Fibroblast of lung (primary cell): ENCODE measurements at places on chromosomes 2 and 18. TPM values are rescaled to one million over a fixed set of nuclear protein-coding genes. Genes with fewer than 3 reads are reported as not detected.
A peak's percentile ranks its signal among the peaks of the same experiment; 100 is the strongest.

GRCh38 chr2:26614216-26615138 is 26.7 kb downstream of the CIB4 start:
- DNase-seq, result no peak

- DNase-seq, result no peak
Observed at GRCh38 chr18:58124475-58124874, 80.4 kb downstream of the NEDD4L start.

DNA sequence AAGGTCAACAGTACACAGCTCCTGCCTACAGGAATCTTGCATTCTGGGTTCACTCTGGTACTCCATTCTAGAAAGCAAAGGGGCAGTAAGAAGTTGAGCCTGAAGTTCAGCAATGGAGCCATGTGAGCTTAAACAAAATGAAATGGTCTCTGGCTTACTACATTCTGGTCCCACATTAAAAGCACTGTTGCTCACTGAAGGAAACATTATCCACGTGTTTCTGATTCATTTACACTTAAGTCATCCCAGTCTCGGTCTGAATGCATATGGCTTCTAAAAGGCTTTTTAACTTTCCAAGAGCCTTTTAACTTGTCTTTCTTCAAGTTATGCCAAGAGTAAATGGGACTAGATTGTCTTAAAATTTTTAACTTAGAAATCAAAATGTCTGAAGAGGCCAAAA is 177.8 kb downstream of the LNPK start:
- DNase-seq, result no peak

DNA sequence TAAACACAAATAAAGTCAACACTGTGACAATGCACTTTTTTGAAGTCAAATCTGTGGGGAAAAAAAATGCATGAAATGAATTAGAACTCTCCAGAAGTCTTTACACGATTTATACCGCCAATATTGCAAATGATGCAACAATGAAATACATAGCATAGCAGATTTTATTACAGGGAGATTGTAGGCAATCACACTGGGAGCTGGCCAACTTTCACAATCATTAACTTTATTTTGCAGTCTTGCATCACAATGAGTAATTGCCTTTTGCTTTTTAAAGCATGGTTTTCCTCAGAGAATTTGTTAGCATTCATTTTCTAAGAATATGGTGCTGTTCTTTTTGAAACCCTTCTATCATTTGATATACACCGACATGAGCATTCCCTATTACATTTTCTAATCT is 366.4 kb upstream of the FSIP2 start:
- peak; percentile 34 for DNase-seq

DNA sequence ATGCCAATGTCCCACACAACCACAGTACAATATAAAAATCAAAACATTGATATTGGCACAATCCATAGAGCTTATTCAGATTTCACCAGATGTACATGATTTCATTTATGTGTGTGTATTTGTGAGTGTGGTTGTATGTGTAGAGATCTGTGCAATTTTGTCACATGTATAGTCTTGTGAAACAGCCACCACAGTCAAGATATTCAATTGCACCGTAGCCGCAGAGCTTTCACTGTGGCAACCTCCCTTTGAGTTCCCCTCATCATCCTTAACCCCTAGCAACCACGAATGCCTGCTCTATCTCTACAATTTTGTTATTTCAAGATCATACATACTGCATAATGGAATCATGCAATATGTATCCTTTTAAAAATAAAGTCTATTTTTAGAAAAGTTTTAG is 391.3 kb downstream of the SETBP1 start:
- DNase-seq, result no peak

GRCh38 chr2:224937887-224938286 is 104.4 kb downstream of the DOCK10 start:
- DNase-seq, result no peak

DNA sequence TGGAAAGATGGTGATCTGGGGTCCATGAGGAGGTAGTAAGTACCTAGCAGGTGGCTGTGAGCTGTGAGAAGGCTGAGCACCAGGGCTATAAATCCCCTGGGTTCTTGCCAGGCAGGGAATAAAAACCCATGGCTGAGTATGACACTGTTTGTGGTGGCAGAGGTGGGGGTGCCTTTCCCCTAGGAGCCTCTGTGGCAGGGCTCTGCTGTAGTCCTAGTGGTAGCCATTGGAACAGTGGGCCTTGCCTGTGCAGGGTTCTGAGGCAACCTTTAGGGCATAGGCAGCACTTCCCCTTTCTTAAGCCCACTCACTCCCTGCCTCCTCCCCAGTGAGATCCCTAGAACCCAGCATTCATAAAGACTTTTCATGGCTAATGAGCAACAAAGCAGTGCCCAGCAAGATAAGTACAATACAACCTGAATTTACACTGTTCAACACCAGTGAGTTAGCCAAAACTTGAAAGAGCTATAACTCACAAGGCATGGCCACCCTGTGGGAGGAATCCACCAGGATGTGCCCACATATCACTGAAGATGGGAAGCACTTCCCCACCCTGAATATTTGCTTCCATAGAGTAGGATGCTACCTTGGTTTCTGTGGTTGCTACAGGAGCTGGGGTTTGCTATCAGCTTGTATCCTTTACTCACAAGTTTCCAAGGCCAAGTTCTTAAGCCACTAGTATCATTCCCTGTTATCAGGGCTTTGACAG is 100.9 kb upstream of the NEUROD1 start:
- DNase-seq, result no peak

DNA sequence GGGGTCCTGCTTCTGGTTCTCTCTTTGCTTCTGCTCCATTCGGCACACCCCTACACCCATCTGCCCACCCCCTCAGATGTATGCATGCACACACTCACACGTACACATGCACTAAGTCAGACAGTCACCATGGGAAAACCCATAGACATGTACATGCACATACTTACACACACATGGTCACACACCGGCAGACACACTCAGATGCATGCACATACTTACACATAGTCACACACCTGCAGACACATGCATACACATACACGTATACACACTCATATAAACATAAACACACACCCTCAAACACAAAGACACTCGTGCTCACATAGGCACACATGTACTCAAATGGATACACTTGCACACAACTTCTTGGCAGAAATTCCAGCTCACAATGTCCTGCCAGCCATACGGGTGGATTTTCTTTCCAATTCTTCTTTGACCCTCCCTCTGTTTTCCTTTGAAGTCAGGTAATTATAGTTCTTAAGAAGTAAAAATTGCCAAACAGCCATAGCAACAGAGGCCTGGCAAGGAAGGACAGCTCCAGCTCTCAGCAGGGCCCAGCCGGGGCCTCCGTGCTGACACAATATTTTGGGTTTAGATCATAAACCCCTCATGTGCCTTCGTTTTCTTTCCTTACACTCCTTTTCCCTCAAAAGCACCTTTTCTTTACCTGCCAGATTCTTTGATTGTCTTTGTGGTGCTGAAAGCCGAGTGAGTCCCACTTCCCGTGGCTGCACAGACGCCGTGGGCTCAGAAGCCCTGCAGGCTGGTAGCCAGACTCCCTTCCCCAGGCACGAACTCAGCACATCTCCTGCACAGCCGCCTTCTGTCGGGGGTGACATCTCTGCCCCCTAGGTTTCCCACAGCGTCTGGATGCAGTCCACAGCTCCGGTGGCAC is 195.7 kb downstream of the ARL4C start:
- DNase-seq, result no peak

DNA sequence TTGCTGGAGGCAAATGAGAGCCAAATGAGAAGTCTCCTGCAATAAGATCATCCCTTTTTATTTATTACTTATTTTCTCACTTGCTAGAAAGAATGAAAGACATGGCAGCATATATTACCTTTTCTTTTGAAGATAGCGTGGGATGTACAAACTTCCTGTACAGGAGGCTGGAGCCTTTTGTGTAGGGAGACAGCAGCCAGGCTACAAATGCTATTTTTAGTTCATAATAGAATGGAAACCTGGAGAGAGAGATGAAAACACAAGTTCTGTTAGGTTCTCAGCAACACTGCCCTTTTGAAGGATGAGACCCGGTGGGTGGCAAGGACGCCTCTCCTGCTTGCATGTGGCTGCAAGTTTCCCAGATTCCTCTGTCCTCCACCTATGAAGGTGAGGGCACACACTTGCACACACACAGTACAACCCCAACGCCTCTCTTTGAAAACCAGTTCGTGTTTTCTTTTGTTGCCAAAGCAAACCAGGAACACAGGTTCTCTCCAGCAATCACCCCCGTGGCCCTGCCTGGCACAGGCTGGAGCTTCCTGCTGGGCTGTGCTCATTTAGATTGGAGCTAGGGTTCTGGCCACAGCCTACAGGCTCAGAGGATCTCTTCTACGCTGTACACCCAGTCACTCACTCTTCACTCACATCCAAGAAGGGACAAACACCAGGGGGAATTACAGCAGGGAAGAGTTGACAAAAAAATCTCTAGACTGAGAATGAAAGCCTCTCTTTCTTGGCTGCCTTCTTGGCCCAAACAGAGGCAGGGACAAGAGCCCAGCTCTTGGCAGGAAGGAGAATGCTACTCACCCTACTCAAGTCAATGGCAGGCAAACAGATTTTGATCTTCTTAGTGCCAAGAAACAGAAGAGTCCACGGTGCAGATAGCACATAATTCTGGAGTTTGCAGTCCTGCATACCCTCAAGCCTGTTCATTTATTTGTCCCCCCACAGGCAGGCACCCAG is 55.6 kb downstream of the MRPL35 start:
- DNase-seq, result no peak

DNA sequence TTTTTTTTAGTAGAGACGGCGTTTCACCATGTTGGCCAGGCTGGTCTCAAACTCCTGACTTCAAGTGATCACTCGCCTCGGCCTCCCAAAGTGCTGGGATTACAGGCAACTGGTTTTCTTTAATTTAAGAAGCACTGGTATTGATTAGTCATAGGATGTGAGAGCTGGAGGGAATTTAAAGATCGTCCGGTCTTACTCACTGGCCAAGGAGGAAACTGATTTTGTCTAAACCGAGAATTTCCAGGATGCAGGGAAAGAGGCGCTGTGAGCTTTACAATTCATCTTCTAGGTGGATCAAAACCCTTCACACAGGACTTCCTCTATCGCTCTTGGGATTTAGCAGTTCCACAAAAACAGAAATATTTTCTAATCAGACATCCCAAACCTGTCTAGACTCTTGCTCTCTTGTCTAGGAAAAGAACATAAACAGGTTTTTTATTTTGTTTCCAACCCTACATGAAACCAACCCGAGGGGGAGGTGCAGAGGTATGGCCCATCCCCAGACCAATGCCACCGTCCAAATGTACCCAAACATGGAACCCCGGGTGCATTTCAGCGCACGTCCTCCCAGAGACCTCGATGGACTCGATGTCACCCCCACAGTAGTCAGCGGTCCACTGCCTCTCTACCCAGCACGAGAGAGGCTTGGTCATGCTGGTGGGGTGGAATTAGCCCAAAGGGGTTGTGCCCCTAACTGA is 12.5 kb upstream of the TUBB6 start:
- DNase-seq, result no peak

GRCh38 chr2:56580242-56580641 is 396.5 kb downstream of the CCDC85A start:
- peak; percentile 92 for DNase-seq

GRCh38 chr2:240151477-240152031 is 11.1 kb upstream of the OTOS start:
- no peak for DNase-seq

DNA sequence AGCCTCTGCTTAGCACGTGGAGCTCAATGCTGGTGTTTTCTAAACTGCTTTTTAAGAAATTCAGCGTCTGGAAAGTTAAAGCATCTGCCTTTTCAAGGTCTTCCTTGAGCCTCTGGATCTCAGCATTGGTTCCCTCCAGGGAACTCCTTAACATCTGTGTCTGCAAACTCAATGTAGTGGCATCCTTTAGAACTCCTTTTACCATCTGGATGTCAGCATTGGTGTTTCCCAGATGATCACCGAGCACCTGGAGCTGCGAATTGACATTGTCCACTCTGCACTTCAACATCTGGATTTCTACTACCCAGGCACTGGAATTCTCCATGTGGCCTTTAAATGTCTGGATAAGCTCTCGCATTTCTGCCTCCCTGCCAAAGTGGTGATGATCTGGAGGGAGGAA is 3.7 kb downstream of the CLEC4F start:
- no peak for DNase-seq

- no peak for DNase-seq
Observed at GRCh38 chr18:56953428-56954198, 193.3 kb upstream of the BOD1L2 start.

DNA sequence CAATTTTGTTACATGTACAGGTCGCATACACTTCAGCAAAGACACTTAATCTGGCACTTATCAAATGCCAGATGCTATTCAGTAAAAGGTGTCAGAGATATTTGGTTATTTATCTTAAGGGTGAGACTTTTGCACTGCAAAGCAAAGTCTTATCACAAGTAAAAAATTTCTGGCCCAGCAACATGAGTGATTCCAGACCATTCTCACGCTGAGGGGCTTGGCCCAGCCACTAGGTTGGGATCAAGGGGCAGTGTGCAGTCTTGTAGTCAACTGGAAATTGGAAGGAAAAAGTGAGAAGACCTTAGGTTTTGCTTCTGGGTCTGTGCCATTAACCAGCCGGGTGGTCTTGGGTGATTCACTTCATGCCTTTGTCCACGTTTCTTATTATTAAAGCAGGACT is 181.6 kb downstream of the RNF144A start:
- DNase-seq, result no peak

DNA sequence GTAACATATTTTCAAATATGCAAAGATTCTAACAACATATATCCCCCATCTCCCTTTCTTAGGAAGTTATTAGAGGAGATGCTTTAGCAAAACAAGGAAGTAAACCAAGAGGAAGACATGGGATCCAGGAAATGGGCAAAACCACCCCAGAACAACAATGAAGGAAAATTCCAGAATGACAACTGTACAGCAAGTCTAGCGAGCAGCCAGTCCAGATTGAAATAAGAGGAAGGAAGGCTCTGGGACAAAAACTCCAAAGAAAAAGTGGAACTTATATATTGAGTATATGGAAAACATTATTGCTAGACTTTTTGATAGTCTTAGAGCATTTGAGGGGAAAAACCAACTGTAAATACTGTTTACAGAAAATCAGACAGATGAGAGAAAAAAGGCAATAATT is 2.9 kb upstream of the ARPC2 start:
- DNase-seq, result no peak

- peak; percentile 84 for DNase-seq
Observed at GRCh38 chr2:217691920-217692666, 310.7 kb downstream of the TNS1 start.

DNA sequence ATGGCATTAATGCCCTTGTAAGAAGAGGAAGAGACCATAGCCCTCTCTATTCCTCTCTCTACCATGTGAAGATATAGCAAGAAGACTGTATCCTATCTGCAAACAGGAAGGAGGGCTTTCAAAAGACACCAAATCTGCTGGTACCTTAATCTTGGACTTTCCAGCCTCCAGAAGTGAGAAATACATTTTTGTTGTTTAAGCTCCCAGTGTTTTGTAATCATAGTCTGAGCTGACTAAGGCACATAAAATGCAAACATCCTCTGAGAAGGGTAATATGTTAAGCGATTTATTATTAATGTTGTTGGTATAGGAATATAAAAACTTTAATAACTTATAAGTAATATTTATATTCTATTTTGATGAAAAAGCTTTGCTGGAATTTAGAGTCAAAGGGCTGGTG is 559.8 kb downstream of the SUCLG1 start:
- DNase-seq, result peak; percentile 2

Gene B3GNT7
- under 0.01 and 0.17 TPM in 2 replicates for total RNA-seq

Gene SPP2
- not detected in 2 replicates for total RNA-seq

Gene CEBPZOS
- total RNA-seq, result 12.6 and 16.8 TPM in 2 replicates

Gene PCARE
- total RNA-seq, result under 0.01 TPM in 1 of 2 replicates, not detected in the other

Gene RESP18
- not detected in 2 replicates for total RNA-seq

Gene ASIC4
- under 0.01 and 0.33 TPM in 2 replicates for total RNA-seq

Gene TXNDC2
- total RNA-seq, result not detected in 2 replicates

Gene IL18R1
- 0.50 and 5.4 TPM in 2 replicates for total RNA-seq

Gene ANKRD29
- total RNA-seq, result 4.1 and 6.9 TPM in 2 replicates

Gene BOK
- total RNA-seq, result 38.5 and 42.4 TPM in 2 replicates

Gene SKOR2
- total RNA-seq, result not detected in 2 replicates

Gene TMEM131
- 18.7 and 32.4 TPM in 2 replicates for total RNA-seq

Gene NPPC
- total RNA-seq, result not detected in 2 replicates
